Epithelial cell of proximal tubule (primary cell): ENCODE measurements at places on chromosomes 3 and 15.

GRCh38 chr3:187002915-187003314, 72.6 kb downstream of the ST6GAL1 start:
- no peak for DNase-seq

DNA sequence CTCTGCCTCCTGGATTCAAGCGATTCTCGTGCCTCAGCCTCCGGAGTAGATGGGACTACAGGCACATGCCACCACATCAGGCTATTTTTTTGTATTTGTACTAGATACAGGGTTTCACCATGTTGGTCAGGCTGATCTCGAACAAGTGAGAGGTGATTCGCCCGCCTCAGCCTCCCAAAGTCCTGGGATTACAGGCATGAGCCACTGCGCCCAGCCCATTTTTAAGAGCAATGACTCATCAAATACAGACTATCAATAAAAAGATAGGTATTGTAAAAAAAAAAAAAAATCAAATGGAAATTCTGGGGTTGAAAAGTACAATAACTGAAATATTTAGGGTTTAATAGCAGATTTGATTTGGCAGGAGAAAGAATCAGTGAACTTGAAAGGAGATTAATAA, 129.0 kb downstream of the TJP1 start:
- DNase-seq = no peak

- no peak for DNase-seq
Measured at GRCh38 chr3:45507820-45508317, 86.7 kb upstream of the LIMD1 start.

DNA sequence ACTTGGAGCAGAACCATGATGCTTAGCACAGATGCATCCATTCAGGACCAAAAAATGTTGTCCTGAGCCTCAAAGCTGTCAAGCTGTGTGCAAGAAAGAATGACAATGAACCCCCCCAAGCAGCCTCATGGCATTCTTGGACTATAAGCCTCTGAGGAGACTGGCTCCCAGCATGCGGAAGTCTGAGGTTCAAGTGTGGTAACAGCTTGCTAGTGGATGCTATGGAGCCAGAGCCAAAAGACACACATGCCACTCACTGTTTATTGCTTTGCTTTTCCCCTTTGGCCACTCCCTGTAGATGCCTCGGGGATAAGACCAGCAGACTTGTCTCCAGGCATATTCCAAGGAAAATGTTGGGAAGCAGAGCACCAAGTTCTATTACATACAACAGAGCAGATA, 38.2 kb upstream of the SNRK start:
- DNase-seq = no peak

DNA sequence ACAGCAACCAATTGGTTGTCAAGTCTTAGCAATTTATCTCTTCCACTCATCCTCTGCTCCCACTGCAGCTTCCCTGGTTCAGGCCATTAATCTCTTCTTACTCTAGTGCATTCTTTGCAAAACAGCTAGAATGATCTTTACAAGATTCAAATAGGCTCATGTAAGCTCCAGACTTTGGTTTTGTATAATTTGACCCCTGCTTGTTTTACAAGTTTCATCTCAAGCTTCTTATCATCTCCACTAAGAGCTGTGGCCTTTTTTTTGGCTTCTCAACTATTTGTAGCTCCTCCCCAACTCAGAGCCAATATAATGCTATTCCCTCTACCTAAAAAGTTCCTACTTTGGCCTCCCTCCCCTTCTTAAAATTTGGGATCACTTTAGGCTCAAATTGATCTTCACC, 121.8 kb downstream of the GOLIM4 start:
- no peak for DNase-seq

DNA sequence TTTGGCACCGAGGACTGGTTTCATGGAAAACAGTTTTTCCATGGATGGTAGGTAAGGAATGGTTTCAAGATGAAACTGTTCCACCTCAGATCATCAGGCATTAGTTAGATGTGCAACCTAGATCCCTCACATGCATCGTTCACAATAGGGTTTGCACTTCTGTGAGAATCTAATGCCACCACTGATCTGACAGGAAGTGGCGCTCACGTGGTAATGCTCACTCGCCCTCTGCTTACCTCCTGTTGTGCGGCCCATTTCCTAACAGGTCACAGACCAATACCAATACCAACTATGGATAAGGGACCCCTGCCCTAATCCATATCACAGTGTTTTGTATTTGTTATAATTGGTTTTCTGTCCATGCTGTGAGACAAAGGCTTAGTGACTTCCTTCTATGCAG, 58.9 kb downstream of the SLMAP start:
- no peak for DNase-seq

GRCh38 chr3:50264383-50264963, 4.5 kb upstream of the SEMA3B start:
- no peak for DNase-seq

DNA sequence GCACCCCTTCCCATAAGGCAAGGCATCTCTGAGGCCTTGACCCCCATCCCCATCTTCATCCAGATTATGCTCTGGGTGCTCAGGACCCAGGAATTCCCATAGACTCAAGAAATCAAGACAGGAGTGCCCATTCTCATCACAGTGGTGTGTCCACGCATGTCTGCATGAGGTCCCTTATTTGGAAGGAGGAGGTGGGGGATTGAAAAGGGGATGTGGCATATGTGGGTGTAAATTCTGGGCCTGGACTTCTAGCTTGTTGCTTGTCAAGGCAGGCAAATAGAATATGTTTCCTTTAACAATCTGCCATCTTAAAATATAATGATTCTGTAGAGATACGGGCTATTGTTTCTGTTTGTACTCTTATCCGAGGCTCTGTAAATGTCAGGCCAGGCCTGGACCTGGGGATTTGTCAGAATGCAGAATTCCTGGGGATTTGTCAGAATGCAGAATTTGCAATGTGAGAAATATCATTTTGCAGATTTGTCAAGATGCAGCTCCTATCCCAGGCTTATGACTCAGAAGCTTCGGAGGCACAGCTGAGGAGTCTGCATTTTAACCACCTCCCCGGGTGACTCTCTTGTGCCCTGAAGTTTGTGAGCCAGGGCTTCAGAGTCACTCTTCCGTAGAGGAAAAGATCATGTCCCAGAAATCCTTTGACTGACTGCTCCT, 157.8 kb downstream of the SV2B start:
- no peak for DNase-seq

- no peak for DNase-seq
Measured at GRCh38 chr3:123521179-123521969, 63.5 kb downstream of the HACD2 start.

DNA sequence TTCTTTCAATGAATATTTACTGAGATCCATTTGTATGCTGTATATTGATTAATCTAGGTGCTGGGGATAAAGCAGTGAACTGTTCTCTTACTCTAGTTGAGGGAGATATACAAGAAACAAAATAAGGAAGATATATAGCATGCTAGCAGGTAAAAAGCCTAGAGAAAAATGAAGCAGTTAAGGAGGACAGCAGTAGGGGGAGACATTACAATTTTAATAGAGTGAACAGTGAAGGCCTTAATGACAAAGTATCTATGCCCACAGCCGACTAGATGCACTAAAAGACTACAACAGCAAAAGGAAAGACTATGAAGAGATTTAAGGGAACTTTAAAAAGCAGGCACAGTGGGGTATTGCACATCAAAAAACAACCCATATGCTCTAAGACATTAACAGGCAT, 81.4 kb downstream of the XRN1 start:
- no peak for DNase-seq

DNA sequence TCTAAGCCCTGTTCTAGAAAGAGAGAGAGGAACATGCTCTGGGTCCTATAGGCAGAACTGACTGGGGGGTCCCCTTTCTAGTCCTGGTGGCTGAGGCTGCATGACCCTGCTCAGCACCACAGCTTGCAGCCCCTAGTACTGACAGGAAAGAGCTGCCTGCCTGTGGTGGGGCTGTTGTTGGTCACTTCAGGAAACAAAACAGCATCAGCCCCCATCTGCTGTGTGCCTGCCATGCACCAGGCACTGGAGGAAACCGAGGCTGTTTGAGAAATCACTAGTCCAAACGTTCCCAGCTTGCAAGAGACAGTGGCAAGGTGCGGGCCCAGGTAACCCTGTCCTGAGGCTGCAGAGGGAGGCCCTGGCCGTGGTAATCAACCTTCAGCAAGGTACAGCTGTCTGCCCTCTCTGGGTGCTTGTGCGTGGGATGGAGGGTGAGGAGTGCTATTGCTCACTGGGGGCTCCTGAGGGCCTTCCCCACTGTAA, 90.6 kb downstream of the IQSEC1 start:
- DNase-seq = no peak

DNA sequence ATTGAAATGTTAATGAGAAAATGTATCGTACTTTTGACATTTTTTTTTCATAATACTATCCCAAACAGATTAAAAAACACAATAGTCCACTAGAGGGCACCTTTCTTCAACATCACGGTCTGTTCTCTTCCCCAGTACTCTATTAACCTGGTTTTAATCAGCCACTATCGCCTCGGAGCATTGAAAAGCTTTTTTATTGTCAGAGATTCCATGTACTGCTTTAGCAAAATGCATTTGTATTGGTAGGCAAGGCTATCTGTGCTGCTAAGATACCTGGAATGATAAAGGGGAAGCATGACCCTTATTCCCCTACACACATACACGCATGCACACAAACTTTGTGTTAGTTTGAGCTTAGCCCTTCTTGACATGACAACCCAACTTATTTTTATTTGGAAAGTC, 160.1 kb upstream of the IL12A start:
- no peak for DNase-seq

DNA sequence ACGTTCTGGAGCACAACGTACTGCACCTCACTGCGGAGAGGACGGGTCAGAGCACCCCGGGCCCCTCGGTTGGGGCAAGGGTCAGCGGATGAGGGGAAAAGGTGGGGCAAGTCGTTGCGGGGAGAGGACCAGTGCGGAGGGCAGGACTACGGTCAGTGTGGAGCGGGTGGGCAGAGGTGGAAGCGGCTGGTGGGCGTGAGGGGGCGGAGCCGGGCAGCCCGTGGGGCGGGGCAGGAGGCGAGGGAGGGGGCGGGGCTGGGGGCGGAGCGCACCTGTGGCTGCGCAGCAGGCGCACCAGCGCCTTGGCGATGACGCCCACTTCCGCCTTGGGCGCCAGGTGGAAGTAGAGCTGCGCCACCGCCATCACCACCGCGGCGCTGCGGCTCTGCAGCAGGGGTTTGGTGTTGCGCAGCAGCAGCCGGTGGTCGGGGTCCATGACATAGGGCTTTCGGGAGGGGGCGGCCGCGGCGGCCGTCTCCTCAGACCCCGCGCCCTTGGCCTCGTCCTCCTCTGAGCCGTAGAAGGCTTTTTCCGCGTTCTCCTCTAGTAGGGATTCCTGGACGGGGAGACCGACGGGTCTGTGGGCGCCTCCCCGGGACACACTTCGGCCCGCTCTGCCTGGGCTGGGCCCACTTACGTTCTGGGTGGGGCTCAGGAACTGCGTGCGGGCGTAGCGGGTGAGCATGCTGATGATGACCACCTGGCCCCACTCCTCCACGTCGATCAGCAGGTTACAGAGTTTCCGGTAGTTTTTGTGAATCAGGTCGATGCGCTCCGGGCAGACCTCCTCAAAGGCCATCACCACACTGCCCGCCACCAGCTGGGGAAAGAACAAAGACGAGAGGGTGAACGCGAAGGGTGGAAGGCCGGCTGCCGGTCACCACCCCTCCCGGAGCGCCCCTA, 29.2 kb downstream of the AP3B2 start:
- no peak for DNase-seq

- no peak for DNase-seq
Measured at GRCh38 chr3:194397757-194398312, 1.2 kb downstream of the GP5 start.

- no peak for DNase-seq
Measured at GRCh38 chr3:149470381-149470780, 4.1 kb upstream of the TM4SF4 start.

- peak; percentile 6 for DNase-seq
Measured at GRCh38 chr3:189787632-189788031, 156.4 kb downstream of the TP63 start.

GRCh38 chr15:32676169-32676568, 34.7 kb downstream of the SCG5 start:
- no peak for DNase-seq

- DNase-seq = no peak
Measured at GRCh38 chr3:142077859-142078500, 71.4 kb downstream of the TFDP2 start.

DNA sequence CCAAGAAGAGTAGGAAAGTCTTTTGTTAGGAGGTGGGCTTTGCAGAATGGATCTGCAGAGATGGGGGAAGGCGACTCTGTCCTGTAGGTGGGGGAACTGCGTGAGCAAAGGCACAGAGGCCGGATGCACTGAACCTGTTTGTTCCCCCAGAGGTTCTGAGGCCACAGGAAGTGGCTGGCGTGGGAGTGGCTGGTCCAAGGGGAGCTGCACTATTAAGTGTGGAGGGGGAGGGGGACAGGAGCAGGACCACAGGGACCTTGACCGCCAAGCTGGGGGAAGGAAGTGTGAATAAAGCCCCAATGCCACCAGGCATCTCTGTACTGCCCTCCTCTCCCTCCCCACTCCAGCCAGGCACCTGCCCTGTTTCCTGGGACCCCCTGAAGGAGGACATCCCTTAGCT, 51.8 kb downstream of the CYP11A1 start:
- DNase-seq = no peak

- DNase-seq = no peak
Measured at GRCh38 chr3:128517648-128518047, 24.6 kb upstream of the GATA2 start.

GRCh38 chr3:13506680-13507079, 26.6 kb downstream of the HDAC11 start:
- DNase-seq = no peak

GRCh38 chr3:126360714-126361060, 3.5 kb upstream of the KLF15 start:
- no peak for DNase-seq

- no peak for DNase-seq
Measured at GRCh38 chr3:141308588-141309218, 59.6 kb upstream of the ZBTB38 start.

DNA sequence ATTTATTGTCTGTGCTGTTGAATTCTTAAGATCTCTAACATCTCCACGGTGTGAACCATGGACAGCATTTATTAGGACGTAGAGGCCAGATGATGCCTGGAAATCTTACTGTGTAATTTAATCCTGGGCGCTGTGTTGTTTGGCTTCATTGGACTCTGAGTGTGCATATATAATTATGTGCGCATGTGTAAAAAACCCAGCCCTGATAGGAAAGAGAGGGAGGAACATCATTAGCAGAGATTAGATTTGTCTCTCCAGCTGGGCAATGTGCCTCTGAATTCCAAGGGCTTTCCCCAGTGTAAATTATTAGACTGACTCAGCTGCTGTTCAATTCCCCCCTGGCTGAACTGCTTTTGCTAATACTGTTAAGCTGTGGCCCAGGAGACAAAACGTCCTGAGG, 39.6 kb downstream of the MAP3K13 start:
- no peak for DNase-seq

- DNase-seq = no peak
Measured at GRCh38 chr3:141328286-141329166, 39.8 kb upstream of the ZBTB38 start.

DNA sequence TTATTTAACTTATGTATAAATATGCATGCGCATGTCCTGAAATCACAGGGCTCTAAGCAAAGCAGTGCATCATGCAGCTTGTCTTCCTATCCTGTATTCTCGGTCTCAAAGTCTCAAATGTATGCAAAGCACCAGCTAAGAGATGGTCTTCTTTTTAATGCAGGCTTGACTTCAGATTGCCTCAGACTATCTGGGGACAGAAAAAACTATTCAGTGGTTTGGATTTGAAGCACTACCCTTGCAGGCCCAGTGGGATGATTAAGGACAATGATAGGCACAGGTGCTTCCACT, 18.5 kb upstream of the NMNAT3 start:
- DNase-seq = no peak
